ENCODE measurements at places on chromosomes 1 and 21.

GRCh38 chr1:40711465-40712404, 20.2 kb downstream of the NFYC start:
- peak; percentile 68 for DNase-seq

DNA sequence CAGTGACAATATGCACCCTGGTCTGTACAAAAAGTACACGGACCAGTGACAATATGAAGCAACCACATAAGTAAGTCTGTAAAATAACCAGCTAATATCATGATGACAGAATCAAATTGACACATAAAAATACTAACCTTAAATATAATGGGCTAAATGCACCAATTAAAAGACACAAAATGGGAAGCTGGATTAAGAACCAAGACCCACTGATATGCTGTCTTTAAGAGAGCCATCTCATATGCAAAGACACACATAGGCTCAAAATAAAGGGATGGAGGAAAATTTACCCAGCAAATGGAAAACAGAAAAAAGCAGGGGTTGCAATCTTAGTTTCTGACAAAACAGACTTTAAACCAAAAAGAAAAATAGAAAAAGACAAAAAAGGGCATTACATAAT, 70.4 kb upstream of the VCAM1 start:
- DNase-seq = no peak

DNA sequence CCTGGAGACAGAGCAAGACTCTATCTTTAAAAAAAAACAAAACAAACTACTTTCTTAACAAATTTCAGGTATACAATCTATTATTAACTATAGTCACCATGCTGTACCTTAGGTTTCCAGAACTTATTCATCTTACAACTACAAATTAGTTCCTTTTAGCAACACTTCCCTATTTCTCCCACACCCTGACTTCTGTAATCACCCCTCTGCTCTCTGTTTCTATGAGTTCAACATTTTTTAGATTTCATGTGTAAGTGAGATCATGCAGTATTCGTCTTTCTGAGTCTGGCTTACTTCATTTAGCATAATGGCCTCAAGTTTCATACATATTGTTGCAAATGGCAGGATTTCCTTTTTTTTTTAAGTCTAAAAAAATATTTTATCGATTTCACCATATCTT, 77.9 kb upstream of the LPGAT1 start:
- DNase-seq = no peak

DNA sequence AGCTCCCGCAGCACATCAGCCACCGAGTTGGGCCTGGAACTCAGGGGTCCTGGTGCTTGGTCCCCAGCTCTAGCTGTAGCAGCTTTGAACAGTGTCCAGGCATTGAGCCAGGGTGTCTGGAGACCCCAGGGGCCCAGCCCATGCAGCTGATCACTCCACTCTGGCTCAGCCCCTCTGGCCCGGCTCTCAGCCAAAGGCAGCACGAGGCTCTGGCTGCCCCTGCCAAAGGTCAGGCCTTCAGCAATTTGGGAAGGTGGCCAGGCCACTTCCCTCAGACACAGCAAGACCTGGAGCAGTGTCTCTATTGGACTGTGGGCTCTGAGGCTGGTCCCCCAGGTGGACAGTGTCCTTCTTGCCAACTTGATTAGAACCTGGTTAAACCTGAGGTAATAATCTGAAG, 34.4 kb upstream of the RNF19B start:
- no peak for DNase-seq

DNA sequence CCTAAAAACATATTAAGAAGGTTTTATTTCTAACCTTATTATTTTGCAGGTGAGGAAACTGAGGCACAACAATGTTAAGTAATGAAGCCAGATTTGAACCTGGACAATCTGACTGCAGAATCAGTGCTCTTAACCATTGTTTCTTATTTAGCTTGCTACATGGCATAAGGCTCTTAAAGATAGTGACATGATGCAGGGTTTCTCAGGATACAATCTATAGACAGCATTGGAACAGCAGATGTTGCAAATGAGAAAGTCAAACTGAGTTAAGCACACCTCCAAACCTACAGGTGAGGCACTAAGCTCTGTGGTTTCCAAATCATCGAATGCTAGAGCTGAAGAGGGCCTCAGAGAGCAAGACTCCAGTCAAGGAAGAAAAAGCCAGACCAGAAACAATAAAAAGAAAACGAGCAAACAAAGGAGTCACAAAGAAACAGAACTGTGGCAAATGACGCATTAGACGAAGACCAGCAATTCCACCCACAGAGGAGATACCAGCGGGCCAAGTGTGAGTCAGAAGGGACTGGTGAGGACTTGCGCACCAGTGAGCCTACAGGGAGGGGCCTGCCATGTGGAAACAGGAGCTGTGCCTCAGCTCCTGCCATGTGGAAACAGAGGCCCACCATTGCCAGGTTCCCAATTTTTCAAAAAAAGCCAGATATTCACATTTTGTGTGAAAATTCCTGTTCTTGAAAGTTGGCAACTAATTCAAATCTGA, 14.4 kb downstream of the CD58 start:
- peak; percentile 29 for DNase-seq

- no peak for DNase-seq
Measured at GRCh38 chr1:231964241-231964640, 337.7 kb downstream of the DISC1 start.

DNA sequence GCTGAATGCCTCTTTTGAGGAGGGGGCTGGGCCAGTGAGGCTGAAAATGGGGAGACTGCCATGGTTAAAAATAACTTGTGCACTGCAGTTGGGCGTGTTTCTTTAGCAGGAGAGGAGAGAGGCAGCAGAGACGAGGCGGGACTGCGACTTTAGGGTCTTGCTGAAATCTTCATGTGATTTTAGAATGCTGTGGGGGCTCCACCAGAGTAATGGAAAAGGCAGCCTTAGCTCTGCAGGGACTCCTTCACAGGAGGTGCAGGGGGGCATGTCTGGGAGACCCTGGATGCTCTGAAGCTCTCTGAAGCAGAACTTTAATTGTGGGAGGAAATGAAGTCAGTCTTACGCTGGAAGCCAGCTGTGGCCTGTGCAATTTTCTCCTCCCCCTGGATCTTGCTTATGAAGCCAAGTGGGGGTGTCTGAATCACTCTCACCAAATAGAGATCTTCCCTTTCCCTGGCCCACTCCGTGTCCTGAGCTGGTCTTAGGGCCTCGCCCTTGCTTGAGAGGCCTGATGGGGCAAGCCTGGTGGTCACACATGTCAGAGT, 60.8 kb downstream of the NDUFS5 start:
- DNase-seq = peak; percentile 72

GRCh38 chr1:15941899-15942660, 33.8 kb downstream of the ZBTB17 start:
- DNase-seq = no peak

- DNase-seq = no peak
Measured at GRCh38 chr1:186615332-186615731, 64.9 kb downstream of the PTGS2 start.

DNA sequence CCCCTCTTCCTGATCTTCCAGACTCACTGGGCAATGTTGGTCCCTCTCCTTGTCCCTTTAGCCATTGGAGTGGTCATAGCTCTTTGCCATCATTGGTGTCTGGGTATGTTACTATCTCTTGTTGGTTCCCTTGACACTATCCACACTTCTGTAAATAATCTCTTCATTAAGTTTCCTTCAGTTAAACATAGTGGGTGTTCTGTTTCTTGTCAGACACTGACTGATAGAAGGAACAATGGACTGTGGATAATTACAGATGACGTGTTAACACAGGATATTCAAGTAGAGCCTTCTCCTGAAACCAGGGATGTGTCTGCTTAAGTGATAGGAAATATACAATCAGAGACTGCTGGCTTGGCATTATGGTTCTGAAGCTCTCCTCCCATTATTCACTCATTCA, 458.3 kb upstream of the USP24 start:
- DNase-seq = no peak

DNA sequence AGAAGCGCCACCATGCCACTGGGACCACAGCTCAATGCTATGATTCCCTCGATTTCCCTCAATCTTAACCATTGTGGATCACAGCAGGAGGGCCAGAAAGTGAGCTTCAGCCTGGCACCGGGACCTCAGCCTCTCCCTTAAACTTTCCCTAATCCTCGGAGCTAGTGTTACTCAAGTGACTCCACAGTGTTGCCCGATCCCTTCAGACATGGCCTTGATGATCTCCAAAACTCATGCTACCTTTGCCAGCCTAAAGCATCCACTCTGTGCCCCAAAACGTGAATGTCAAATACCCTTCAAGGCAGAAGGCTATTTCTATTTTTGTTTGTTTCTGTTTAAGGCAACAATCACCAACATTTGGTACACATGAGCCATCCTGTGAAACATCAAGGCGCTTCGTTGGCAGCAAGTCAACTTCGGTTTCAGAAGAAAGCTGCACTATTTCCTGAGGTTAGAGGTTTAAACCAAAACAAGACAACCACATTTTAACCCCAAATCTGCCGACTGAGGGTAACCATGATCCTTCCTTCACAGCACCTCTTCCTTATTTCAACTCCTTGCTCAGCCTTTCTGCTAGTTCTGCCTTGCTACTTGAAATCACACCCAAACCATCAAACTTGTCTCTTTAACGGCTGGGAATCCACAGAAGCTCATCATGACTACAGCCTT, 94.4 kb upstream of the KRTAP19-8 start:
- DNase-seq = peak; percentile 57

- peak; percentile 31 for DNase-seq
Measured at GRCh38 chr1:15430787-15431570, 7.3 kb upstream of the CTRC start.

- no peak for DNase-seq
Measured at GRCh38 chr1:72954943-72955342, 672.6 kb upstream of the NEGR1 start.

DNA sequence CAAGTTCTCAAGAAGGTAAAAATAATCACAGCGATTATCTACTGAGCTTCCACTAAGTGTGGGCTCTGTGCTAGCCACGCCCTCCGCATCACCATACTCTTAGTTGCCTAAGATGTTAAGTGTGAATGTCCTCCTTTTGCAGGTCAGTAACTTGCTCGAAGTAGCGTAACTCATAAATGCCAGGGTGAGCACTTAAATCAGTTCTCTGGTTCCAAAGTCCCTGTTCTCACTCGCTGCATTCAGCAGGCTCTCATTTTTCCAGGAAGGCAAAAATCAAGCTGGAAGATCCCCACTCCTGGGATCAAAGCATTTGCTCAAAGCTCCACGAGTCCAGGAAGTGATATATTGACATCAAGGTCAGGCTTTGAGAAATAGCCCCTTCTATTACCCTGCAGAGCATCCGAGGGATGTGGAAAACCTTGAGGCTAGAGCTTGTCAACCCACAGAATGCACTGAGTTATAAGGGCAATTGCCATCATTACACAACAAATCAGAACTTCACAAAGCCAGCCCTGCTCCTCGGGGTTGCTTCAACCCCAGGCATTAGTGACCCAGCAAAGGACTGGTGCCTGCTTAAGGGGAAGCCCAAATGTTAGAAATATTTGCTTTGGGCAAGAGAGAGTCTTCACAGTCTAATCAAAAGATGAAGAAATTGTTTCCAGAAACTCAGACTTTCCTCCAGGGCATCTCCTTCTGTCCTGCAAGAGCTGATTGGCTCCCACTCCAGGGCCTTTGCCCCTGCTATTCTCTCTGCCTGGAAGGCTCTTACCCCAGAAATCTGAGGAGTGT, 19.5 kb downstream of the SLC30A1 start:
- DNase-seq = no peak

GRCh38 chr1:158374860-158375259, 21.2 kb downstream of the CD1E start:
- no peak for DNase-seq

DNA sequence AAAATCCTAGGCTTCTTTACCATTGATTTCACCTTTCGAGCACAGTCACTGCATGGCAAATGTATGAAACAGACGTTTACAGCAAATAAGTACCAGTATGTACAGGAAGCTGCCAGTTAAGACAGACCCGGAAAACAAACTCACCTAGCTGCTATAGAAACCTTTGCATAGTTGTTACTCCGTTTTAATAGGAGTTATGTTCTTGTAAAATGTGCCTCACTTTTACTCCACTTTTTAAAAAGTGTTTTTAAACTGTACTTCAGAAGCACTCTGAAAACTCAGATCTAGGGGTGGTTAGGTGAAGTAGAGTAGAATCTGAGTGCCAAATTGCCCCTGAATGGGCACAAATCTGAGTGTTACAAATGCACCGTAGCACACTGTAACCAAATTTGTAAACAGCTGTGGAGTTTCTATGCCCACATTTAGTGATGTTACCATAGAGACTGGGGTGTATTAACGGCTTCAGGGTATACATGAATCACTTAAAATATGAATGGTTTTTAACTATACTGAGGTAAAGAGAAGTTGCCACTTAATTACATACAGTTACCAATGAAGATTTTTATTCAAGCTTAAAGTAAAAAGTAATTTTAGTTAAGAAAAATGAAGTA, 30.7 kb downstream of the CNIH4 start:
- DNase-seq = no peak

GRCh38 chr1:52769346-52770033, 43.2 kb downstream of the ZYG11B start:
- DNase-seq = no peak

DNA sequence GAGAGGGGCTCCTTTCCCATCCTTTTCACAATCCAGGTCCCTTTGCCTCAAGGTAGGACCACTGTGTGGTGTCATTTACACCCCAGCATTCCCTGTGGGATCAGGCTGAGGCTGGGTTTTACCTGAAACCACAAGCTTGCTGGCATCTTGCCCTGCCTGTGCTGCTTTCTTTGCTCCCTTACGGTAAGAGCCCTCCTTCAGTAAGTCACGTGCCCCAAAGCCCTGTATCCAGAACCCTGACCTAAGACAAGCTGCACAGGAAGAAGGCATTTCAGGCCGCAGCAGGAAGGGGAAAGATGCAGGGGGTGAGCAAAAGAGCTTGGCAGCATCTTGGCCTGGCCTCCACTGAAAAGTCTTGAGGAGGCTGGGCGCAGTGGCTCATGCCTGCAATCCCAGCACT, 58.4 kb downstream of the KLHDC7A start:
- no peak for DNase-seq

DNA sequence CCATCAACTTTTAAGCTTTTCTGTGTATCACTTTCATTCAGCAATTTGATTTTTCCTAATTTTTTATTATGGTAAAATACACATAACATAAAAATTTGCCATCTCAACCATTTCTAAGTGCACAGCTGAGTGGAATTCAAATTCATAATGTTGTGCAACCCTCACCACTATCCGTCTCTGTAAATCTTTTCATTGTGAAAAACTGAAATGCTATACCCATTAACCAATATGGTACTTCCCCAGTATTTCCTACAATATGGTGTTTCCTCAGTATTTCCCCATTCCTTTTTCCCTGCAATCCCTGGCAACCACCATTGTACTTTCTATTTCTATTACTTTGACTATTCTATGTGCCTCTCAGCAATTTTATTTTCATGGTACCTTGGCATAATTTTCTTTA, 6.8 kb downstream of the STPG1 start:
- no peak for DNase-seq

DNA sequence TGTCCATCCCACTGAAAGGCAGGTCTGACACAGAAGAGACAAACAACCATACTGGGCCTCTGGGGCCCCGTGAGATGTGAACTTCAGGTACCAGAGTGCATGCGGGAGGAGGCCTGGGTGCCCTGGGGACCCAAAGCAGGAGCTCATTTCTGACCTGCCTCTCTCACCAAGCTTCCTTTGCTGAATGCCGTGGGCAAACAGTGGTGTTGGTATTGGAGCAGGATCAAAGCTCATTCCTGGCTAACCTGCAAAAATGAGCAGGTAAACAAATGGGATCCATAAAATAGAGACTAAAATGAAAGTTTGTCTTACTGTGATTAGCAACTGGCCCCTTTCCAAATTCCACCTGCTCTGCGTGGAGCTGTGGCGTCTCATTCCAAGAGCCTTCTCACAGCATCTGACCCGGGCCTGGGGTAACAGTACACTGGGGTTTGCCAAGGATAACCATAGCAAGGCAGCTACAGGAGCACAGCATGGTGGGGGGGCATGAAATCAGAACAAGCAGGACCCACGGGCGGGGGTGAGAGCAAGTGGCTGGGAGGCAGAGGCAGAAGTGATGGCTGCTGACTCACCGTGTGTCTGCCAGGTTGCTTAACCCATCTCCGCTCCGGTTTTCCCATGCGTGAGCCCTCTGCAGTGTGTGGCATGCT, 103.6 kb downstream of the KIF26B start:
- DNase-seq = no peak
